ENCODE measurements at places on chromosomes 13 and 19.
A peak's percentile ranks its signal among the peaks of the same experiment; 100 is the strongest.

DNA sequence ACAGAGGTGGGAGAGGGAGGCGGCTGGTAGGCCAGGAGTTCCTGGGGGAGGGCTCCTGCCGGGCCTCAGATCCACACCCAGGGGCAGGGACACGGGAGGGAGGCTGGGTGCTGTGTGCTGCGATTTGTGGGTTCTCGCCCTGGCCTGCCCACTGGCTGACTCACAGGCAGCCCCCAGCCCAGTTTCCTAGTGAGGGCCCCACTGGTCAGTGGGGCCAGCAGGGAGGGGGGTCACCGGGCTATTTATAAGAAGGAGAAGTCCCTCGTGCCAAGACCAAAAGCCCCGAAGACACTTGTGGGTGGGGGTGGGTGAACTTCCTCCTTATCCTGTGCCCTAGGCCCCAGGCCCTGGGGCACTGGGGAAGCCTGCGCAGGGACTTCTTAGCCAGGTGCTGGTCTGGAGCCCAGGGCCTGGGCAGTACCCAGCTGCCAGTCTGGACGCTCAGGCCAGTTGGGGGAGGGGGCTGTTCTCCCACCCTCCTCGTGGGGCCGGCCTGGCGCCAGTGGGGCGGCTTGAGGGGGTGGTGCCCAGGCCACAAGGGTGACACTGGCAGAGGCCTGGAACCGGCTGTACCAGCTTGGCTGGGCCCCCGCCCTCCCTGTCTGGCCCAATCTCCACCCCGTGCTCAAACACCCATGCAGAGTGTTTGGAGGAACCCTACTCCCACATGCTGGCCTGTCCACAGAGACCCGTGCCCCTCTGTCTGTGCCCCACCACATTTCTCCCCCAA lies 5.0 kb upstream of the JUNB start:
- DNase-seq = no peak

GRCh38 chr19:34676697-34677385 lies at the start of gene SCGB2B2:
Gene SCGB2B2 (minus strand): TSS chr19:34677159. CDS start chr19:34594563, 82,596 bp downstream.
- peak; percentile 97 for DNase-seq

DNA sequence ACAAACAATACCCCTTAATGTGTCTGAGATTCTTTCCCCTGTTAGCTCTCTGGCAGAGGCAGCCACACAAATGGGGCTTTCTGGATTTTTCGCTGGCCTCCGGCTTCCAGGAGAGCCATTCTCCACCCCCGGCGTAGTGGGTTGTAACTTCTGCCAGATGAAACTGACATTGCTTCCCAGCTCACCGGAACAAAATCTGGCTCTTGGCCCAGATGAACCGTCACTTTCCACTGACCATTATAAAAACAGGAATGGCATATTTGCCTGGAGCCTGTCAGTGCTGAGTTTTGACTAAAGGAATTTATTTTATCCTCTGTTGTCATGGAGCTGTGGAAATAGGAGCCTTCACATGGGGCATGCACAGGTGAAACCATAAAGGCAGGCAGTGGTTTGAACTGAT lies 120.6 kb upstream of the GPR12 start:
- no peak for DNase-seq

DNA sequence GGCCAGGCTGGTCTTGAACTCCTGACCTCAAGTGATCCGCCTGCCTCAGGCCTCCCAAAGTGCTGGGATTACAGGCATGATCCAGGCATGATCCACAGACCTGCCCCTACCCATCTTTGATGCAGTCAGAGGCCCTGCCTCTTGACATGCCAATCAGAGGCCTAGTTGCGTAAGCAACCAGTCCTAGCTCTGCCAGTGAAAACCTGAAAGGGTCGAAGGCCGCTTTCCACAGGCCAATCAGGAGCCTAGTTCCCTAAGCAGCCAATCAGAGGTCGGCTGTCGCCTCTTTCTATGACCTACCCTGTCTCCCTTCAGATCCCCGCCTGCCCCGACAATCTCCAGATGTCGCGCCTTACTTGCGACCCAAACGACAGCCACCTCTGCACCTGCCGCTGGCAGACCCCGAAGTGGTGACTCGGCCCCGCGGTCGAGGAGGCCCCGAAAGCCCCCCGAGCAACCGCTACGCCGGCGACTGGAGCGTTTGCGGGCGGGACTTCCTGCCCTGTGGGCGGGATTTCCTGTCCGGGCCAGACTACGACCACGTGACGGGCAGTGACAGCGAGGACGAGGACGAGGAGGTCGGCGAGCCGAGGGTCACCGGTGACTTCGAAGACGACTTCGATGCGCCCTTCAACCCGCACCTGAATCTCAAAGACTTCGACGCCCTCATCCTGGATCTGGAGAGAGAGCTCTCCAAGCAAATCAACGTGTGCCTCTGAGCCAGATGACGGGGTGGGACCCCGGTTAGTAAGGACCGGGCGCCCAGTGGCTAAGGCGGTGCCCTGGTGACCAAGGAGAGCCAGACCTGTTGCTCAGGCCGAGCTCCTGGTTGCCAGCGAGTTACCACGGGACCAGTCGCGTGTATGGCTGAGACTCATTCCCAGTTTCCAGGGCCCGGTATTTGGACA lies 6.3 kb downstream of the SYDE1 start:
- no peak for DNase-seq

DNA sequence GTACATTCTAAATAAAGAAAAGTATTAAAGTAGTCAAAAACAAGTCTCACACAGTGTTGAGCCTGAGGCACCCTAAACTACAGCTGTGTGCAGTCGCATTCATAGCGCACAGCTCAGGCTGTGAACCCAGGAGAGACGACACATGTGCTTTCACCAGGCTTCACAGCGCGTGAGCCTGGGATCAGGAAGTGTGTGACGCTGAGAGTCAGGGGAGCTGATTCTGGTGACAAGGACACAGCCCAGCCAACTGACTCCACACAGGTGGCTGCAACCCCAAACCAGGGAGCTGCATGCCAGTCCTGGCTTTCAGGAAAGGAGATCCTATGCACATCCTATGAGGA lies 41.6 kb downstream of the COL4A1 start:
- DNase-seq = no peak

GRCh38 chr13:84332346-84332745 lies 450.1 kb upstream of the SLITRK1 start:
- no peak for DNase-seq

DNA sequence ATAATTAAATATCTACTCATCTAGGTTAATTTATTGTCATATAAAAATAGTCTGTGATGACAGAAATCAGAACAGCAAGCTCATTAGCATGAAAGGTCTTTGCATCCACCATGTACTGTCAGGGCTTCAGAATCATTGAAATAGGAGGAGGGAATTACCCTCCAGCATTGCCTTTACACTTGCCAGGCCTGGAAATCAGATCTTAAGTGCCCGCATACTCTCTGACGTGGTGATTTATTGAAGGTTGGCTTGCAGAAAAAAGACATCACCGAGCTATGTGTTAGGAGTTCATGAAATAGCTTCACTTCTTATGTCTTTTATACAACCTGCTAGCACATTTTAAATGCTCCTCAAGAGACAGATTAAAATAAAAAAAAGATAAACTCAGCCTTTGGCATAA lies 661.7 kb upstream of the SLITRK1 start:
- no peak for DNase-seq

- no peak for DNase-seq
Measured at GRCh38 chr13:39612023-39612637, 9.1 kb upstream of the LHFPL6 start.

GRCh38 chr19:5536337-5536894 lies 31.3 kb downstream of the TINCR start:
- no peak for DNase-seq

GRCh38 chr19:39084732-39085080 lies 538 bp downstream of the ACP7 start:
- no peak for DNase-seq

GRCh38 chr13:31625115-31625514 lies 114.2 kb upstream of the RXFP2 start:
- no peak for DNase-seq

GRCh38 chr19:13865571-13866462 lies 11.1 kb upstream of the NANOS3 start:
- no peak for DNase-seq

DNA sequence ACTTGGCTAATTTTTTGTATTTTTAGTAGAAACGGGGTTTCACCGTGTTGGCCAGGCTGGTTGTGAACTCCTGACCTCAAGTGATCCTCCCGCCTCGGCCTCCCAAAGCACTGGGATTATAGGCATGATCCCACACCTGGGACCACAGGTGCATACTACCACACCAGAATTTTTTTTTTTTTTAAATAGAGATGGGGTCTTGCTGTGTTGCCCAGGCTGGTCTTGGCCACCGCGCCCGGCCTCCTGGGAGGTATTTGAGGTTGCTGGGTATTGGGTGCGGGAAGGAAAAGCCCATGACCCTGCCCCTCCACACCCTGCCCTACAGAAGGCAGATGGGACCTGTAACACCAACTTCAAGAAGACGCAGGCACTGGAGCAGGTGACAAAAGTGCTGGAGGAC lies 13.6 kb downstream of the ACTMAP start:
- DNase-seq = no peak

DNA sequence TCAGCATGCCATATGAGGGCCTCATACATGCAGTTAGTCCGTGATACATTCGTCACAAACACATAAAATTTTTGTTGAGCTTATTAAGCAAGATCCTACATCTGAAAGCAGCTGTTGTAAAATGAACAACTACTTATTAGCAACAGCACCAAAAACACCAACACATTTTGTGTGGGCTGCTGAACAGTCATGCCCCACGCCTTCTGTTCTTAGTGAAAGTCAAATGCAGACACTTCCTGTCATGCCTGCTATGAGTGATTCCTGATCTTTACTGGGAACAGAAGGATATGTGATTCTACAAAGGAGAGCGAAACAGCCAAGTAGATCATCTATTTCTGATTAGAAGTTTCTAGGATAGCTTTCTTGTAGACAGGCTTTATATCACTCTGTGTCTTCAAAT lies 4.2 kb upstream of the B3GLCT start:
- no peak for DNase-seq

All from HS-27A (cell line).